ENCODE measurements at places on chromosomes 3 and 15.

GRCh38 chr3:25563601-25564000, 101.1 kb downstream of the TOP2B start:
- no peak for DNase-seq

DNA sequence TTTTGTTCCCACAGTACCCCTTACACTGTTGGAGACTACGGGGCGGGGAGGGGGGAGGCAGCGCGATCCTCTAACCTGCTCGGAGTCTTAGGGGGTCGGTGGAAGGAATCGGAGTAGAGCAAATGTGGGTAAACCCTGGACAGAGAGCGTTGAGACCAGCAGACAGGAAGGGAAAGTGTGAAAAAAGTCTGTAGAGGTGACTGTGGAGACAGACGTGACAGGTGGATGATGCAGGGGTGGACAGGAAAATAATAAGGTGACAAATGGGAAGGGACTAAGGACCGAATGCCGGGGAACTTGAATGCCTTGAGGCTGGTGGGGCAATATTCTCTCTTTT, 424 bp downstream of the EAF2 start:
- DNase-seq = no peak

GRCh38 chr3:123169492-123169929, 32.2 kb upstream of the SEC22A start:
- no peak for DNase-seq

- peak; percentile 19 for DNase-seq
Observed at GRCh38 chr3:126109880-126110235, 25.9 kb upstream of the SLC41A3 start.

DNA sequence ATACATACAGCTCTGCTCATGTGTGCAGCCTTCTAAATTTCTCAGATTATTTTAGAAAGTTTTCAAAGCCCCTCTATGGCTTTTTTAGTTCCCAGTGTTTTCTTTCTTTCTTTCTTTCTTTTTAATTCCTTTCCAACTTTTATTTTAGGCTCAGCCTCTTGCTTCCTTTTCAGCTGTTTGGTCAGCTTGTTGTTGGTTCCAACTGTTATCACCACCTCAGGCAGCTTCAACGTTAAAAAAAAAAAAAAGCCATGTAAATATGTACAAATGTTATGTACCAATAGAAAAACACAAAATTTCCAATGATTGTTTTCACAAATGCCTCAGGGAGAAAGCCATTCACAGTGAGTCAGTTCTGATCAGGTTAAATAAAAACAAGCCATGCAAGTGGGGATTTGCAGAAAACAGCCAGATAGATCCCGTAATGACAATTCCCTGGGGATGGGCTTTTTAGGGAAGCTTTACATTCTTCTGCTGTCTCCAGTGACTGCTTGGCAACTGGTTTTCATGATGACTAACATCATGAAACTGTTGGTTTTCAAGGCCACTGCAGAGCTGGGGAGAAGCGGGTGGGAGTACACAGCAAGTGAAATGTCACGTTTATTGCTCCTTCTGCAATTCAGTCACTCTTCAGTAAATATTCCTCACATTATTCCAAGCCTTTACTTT, 908.4 kb downstream of the EPHA3 start:
- DNase-seq = no peak

- DNase-seq = no peak
Observed at GRCh38 chr3:3605226-3605625, 194.0 kb upstream of the LRRN1 start.

GRCh38 chr3:126129398-126129891, 45.5 kb upstream of the SLC41A3 start:
- DNase-seq = peak; percentile 26

- no peak for DNase-seq
Observed at GRCh38 chr15:78837543-78837942, 26.3 kb upstream of the ADAMTS7 start.

- no peak for DNase-seq
Observed at GRCh38 chr15:78938658-78939488, 6.0 kb downstream of the CTSH start.

DNA sequence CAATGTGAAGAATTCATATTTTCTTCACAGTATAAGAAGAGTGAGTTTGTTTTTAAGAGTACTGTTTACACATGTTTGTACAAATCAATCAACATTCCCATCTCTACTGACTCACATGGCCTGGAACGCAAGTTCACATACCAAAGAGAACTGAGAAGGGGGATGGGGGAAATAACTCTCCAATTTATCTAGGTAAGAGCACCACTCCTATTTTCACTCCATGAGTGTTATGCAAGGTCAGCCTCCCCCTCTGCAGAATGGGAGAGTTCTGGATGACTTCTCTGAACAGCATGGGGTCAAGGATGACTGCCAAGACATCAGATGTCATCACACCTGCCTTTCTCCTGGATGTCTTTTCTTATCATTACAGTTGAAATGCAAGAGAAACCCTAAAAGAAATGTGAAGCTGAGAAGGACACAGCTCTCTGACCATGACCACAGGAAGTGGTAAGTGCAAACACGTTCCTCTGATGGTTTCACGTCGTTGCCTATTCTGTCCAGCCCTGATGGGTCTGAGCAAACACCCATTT, 95.2 kb downstream of the SEMA6D start:
- no peak for DNase-seq

GRCh38 chr15:75625542-75626347, at the start of gene SNUPN:
SNUPN (minus strand) TSS chr15:75625725; CDS start chr15:75621051, 4,674 bp downstream.
- DNase-seq = peak; percentile 94

- DNase-seq = no peak
Observed at GRCh38 chr3:14412831-14413380, 10.5 kb downstream of the SLC6A6 start.

GRCh38 chr3:113331187-113331586, 110.1 kb downstream of the CFAP44 start:
- DNase-seq = no peak

- no peak for DNase-seq
Observed at GRCh38 chr15:70783041-70783440, 19.7 kb upstream of the UACA start.

- no peak for DNase-seq
Observed at GRCh38 chr3:172136330-172136729, 97.0 kb downstream of the FNDC3B start.

- DNase-seq = no peak
Observed at GRCh38 chr15:53851110-53851848, 91.8 kb upstream of the WDR72 start.

DNA sequence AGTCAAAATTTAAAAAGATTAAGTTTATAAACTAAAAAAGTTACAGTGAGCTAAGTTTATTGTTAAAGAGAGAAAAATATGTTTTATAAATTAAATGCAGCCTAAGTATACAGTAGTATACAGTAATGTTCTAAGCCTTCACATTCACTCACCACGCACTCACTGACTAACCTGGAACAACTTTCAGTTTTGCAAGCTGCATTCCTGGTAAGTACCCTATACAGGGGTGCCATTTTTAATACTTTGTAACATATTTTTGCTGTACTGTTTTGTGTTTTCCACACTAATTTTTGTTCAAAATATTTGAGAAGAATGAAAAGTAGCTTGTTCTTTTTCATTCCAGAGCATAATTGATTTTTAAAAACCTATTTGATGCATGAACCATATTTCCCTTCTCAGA, 524.9 kb downstream of the RBMS3 start:
- DNase-seq = no peak

- no peak for DNase-seq
Observed at GRCh38 chr3:133568294-133569014, 5.0 kb upstream of the CDV3 start.

DNA sequence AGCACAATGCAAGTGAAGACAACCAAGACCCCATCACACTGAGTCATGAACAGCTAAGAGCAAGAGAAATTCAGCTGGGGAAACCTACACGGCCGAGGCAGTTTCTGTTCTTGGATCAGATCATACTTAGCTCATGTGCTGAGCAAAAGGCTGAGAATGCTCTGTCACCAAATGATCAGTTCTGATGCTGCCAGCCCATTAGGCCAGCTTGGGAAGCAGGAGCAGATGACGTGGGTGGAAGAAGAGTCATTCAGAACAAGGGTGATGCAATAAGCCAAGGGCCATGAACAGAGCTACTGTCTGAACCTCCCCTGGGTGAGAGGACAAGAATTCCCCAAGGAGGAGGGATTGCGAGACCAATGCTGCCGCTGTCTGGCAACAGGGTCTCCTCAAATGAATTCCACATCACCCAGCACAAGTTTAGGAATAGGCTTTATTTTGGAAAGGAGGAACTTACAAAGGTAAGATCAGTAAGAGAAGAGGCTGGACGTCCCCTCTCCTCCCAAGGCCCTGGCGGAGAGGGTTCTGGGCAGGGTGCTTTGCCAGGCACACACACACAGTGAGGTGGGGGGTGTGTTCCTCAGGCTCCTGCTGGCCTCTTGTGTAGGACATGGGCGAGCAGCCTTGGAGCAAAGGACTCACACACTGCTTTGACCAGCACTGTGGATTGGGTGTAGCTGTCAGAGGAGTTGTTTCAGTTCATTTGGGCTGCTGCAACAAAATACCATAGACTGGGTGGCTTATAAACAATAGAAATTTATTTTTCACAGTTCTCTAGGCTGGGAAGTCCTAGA, 65.6 kb upstream of the CTXND1 start:
- no peak for DNase-seq

- no peak for DNase-seq
Observed at GRCh38 chr3:173986861-173987410, 589.4 kb downstream of the NLGN1 start.

- DNase-seq = no peak
Observed at GRCh38 chr3:128749035-128749434, 23.1 kb downstream of the RAB7A start.

DNA sequence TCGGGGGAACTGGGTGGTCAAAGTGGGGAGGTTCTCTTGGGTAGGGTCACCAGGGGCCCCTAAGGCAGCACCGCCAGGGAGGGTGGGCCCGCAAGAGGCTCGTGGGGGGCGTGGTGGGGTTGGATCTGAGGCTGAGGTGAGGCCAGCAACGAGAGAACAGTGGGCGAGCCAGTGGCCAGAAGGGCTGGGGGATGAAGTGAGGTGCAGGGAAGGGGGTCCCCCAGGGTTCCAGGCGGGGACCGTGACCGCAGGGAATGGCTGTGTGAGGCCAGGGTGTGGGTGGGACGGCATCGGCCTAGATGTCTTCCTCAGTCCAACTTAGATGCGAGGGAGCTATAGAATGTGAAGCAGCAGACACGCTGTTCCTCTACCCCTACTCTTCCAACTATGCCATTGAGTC, 78.2 kb downstream of the SNRK start:
- no peak for DNase-seq

DNA sequence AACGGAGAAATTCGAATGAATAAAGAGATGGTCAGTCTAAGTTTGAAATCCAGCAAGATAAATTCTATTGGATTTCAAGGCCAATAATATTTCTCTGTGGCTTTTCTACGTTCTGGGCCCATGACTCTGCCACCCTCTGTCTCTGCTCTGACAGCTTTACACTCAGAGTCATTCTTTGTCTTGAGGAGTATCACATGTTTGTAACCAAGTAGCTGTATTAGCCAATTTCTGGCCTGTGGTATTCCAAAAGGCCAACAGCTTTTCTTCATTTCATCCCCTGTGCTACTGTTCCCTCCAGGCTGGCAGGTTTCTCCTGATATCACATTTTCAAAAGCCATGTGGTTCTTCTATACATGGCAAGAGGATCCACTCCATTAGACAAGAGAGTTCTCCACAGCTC, 324.1 kb upstream of the CNTN4 start:
- no peak for DNase-seq

- DNase-seq = no peak
Observed at GRCh38 chr3:194221336-194221735, 85.4 kb downstream of the HES1 start.

- DNase-seq = no peak
Observed at GRCh38 chr3:32194653-32195052, 43.8 kb upstream of the CMTM8 start.

- no peak for DNase-seq
Observed at GRCh38 chr3:72839057-72839456, 9.2 kb downstream of the SHQ1 start.

DNA sequence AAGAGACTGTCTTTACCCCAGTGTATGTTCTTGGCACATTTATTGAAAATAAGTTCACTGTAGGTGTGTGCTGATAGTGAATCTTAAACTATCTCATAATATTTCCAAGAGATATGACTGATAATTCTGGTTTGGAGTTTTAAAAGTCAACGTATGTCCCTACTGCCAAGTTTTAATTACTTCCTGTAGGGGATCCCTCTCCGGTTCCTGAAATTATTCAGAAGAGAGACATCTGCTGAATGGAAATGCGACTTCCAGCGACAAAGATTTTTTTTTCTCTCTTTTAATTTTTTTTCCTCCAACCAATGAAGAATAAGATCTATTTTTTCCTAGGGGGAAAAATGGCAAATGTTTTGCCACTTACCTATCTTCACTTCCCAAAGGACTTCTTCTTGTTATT, 498.9 kb upstream of the TGFBR2 start:
- DNase-seq = no peak
